ENCODE measurements at places on chromosomes 16 and 17.

GRCh38 chr17:4953451-4953961 is 2.6 kb downstream of the ENO3 start:
- no peak for DNase-seq

DNA sequence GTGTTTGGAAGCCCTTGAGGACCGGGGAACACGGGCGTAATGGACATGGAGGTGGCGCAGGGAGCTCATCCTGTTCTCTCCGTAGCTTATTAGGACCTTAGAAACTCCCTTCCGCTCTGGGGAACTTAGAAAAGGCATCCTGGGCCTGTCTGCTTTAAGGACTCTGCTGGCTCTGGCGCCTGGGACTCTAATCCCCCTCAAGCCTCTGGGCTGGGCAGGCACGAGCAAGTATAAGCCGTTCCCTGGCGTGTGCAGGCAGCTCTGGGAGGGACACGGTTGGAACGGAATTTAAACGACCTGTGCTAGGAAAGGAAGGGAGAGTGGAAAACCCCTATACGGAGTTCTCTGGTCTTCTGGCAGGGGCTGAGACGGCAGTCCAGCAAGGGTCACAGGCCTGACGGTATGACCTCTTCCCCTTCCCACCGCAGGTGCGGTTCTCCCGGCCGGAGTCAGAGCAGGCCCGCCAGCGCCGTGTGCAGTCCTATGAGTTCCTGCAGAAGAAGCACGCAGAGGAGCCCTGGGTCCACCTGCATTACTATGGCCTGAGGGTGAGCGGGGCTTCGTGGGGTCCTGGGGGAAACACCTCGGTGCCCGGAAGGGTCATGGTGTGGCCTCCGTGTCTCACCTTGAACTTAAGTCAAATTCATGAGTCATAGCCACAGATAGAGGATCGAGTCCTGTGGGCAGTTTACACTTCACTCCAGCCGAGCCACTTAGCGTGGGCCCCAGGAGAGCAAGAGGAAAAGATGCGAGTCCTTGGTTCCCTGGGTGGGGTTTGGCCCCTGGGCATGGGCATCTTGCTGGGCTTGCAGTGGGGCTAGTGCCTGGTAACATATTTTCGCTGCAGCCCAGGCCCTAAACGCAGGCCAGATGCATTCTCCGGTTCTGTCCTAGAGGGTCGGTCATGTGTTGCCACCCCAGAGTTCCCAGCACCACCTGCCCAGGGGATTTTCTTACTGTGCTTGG is 17.7 kb downstream of the POLR3E start:
- no peak for DNase-seq

DNA sequence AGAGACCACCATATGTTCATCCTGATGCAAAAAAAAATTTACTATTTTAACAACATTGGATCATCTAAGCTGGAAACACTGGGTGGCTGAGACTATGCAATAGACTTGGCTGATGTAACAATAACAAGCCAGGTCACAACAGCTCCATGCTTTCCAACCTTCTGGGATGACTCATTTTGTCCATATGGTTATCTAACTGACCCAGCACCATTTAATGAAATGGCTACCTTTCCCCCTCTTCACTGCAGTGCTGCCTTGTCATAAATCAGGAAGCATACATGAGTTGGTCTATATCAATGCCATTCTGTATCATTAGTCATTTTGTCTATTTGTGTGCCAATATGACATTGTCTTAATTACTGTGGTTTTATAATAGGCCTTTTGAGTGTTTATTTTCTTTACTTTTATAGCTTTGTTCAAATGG is 217.6 kb upstream of the KCNJ16 start:
- DNase-seq: no peak

DNA sequence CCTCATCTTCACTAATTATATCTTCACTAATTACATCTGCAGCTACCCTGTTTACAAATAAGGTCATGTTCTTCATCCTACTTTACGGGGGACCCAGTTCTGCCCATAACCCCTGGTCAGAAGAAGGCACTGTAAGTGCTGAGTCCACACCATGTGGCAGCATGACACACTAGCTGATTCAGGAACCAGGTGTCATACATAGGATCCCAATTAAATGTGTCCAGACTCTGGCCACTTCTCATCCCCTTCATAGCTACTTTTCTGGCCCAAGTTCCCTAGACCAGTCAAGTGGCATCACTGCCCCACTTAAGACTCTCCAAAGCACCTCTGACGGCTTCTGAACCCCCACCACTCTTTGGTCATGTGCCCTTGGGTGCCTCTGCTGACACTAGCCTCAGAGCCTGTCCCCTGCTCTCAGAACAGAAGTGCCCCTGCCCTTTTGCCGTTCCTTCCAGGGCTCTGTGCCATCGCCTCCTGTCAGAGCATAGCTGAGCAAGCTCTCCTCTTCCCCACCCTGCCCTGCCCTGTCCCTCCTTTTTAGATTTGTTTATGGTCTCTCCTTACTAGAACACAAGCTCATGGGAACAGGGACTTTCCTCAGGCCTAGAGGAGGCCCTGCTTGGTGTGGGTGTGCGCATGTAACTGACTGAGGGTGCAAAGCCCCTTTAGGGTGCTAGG is 61.1 kb downstream of the B9D1 start:
- no peak for DNase-seq

DNA sequence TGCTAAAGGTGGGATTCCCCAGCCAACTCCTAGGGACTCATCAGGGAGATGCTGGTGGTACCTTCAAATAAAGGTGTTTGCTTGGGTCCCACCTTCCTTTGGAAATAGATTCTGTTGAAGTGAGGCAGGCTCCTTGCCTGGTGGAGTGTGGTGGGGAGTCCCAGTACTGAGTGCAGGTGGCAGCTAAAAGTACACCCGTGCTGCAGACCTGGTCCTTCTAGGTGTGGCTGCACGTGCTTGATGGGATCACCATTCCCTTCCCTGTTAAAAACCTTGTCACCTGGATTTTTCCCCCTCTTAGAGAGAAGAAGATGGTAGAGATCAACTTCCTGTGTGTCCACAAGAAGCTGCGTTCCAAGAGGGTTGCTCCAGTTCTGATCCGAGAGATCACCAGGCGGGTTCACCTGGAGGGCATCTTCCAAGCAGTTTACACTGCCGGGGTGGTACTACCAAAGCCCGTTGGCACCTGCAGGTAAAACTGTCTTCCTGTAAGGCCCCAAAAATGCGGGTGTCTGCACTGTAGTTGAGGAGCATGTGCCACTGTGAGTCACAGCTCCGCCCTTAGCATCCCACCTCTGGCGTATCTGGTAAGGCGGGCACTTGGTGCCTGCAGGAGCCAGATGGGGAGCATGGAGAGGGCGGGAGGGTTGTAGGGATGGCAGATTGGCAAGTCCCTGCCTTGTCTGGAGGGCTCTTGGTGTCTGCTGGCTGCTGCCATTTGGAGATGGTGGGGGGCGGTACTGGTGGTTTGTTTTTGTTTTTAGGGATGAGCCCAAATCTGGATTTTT is 34.0 kb downstream of the PLCD3 start:
- no peak for DNase-seq

DNA sequence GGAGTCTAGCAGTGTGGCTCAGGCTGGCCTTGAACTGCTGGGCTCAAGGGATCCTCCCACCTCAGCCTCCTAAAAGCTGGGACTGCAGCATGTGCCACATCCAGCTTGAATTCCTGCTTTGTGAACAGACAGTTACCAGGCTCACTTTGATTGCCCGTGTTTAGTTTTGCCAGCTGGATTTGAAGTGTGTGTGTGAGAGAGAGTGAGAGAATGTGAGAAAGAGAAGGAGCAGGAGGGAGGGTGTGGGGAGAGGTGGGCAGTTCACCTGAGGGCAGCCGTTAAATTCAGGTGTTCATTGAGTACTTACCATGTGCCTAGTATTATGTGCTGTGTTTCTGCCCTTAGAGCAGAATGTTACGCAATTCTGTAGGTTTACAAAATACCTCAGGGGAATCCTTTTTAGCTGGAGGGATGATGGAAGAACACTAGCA is 4.7 kb downstream of the DUSP14 start:
- no peak for DNase-seq

GRCh38 chr17:38906460-38907228 is 18.8 kb upstream of the LASP1NB start:
- no peak for DNase-seq

DNA sequence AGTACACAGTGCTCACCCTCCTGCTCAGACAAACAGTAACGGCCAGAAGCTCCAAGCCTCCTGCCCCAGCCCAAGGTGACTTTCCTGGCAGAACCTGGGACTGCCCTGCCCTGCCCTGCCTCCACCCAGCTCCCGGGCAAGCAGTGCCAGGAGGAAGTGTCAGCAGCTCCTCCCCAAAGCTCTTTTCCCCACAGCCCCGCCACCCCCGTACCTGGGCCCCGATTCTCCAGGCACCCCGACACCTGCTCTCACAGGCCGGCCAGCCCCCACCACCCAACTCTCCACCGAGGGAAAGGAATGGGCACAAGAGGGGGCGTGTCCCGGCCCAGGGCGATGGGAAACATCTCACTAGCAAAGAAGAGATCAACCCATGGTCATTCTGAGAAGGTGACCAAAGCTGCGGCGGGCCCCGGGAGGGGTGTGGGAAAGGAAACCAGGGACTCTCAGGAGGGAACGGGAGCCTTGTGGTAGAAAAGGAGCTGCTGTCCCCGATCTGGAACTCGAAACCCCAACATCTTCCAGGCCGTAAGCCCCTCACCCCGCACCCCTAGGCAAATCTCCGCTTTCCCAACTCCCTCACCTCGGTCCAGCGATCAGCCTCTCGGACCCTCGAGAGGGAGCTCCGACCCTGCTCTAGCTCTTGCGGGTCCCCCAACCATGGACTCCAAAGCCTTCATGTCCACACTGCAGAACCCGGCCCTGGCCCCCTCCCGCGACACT is 1.2 kb downstream of the BCAR1 start:
- DNase-seq: no peak

GRCh38 chr16:6573577-6573976 is 759.1 kb upstream of the RBFOX1 start:
- DNase-seq: no peak

- no peak for DNase-seq
Measured at GRCh38 chr17:65936013-65936412, 255.9 kb downstream of the CEP112 start.

GRCh38 chr17:67800495-67800928 is 24.8 kb upstream of the BPTF start:
- peak; percentile 41 for DNase-seq

- DNase-seq: no peak
Measured at GRCh38 chr17:4463818-4464476, 30.2 kb downstream of the SPNS3 start.

- DNase-seq: no peak
Measured at GRCh38 chr16:72458035-72458434, 286.1 kb upstream of the PMFBP1 start.

- DNase-seq: no peak
Measured at GRCh38 chr16:14464192-14464591, 165.9 kb downstream of the PARN start.

DNA sequence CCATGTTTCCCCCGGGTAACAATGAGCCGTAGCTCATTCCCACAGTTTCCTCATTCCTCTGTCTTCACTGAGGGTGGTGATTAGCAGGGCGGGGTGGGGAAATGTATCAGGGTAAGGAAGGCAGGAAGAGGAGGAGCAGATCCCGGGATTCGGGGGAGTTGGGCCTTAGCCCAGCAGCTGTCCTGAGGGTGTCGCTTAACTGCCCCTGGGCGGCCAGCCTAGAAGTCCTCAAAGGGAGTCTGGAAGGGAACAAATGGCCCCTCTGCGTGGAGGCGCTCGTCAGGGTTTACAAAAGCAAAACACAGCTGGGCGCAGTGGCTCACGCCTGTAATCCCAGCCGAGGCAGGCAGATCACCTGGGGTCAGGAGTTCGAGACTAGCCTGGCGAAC is 14.3 kb downstream of the MLYCD start:
- no peak for DNase-seq

- no peak for DNase-seq
Measured at GRCh38 chr16:87628940-87629339, 26.6 kb downstream of the JPH3 start.

DNA sequence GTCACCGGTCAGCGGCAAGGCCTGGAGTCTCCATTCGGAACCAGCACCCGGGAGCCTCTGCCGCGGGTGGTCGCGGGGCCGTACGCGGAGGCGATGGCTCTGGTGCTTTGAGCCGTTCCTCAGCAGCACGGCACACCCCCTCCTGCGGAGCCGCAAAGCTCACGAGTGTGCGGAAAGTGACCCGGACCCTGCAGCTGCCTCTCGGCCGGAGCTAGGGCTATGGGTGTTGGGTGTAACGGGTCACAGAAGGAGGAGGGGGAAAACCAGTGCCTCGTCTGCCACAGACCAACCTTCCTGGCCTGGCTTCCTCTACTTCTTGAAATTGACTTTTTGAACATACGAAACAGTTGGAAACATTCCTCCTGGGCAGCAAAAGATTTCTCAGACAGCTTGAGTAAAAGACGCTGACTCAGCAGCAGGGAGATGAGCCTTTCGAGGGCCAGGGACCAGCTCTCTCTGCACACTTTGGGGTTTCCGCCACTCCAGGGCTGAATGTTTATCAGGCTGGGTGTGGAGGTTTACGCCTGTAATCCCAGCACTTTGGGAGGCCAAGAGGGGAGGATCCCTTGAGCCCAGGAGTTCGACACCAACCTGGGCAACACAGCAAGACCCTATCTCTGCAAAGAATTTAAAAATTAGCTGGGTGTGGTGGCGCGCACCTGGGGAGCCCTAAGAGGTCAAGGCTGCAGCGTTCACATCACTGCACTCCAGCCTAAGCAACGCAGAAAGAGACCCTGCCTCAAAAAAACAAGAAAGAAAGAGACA is 26.4 kb upstream of the PITPNA start:
- DNase-seq: no peak

DNA sequence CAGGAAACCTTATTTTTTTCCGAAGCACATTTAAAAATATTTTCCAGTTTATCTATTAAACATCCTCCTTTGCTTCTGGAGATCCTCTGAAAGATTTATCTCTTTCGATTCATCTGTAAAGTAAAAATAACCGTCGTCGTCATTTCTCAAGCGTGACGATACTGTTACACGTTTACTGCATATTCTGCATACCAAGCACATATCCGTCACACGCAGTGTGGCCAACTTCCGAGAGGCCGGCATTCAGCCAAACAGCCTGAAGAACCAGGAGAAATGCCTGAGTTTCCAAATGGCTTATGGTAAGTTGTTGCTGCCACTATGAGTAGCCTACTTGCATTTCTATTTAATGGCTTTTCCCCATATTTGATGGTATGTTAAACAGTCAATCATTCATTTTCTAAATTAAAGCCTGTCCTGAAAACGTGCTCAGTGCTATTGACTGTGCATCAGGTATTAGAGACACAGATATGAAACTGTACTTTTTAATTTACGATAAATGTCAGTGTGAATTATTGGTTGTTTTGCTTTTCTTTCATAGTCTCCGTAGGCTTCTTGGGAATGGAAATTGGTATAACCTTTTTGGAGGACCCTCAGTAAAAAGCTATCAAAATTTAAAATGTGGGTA is 275.7 kb downstream of the WWOX start:
- no peak for DNase-seq

- no peak for DNase-seq
Measured at GRCh38 chr17:44568945-44569858, 11.9 kb downstream of the FZD2 start.

GRCh38 chr16:65313936-65314626 is 192.2 kb upstream of the CDH11 start:
- DNase-seq: no peak

GRCh38 chr16:61968242-61969076 is 67.8 kb downstream of the CDH8 start:
- no peak for DNase-seq

GRCh38 chr17:38572669-38573365 is 32.9 kb downstream of the SRCIN1 start:
- peak; percentile 18 for DNase-seq
